Nucleus accumbens (tissue), 56 donors: ENCODE measurements at places on chromosomes 5 and 9.
A peak's percentile ranks its signal among the peaks of the same experiment; 100 is the strongest.

DNA sequence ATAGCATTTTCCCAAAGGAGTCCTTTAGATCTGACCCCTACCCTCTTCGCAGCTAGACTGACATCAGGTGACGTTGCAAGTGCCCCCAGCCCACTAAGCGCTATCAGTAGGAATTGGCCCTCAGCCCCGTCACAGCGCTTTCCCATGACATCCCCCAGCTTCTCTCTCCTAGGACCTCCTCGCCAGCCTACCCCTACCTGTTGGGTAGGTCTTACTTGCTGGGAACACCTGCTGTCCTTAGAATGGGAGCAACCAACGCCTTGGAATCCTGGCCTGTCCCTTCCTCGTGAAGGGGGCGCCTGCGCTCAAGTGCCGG is 584 bp upstream of the PIP5K1B start:
- DNase-seq: no peak

- DNase-seq: no peak
Measured at GRCh38 chr9:1535599-1535998, 479.5 kb upstream of the SMARCA2 start.

- no peak for DNase-seq
Measured at GRCh38 chr5:107735558-107735957, 64.8 kb upstream of the EFNA5 start.

GRCh38 chr5:143206196-143207053 is 197.1 kb downstream of the NR3C1 start:
- DNase-seq: no peak

GRCh38 chr5:134614450-134615085 is 18.1 kb downstream of the SAR1B start:
- no peak for DNase-seq

GRCh38 chr5:15374886-15375285 is 125.1 kb upstream of the FBXL7 start:
- DNase-seq: no peak

- DNase-seq: no peak
Measured at GRCh38 chr9:129886226-129887174, 51.2 kb downstream of the USP20 start.

GRCh38 chr9:86405926-86406325 is 51.7 kb upstream of the TUT7 start:
- DNase-seq: no peak

DNA sequence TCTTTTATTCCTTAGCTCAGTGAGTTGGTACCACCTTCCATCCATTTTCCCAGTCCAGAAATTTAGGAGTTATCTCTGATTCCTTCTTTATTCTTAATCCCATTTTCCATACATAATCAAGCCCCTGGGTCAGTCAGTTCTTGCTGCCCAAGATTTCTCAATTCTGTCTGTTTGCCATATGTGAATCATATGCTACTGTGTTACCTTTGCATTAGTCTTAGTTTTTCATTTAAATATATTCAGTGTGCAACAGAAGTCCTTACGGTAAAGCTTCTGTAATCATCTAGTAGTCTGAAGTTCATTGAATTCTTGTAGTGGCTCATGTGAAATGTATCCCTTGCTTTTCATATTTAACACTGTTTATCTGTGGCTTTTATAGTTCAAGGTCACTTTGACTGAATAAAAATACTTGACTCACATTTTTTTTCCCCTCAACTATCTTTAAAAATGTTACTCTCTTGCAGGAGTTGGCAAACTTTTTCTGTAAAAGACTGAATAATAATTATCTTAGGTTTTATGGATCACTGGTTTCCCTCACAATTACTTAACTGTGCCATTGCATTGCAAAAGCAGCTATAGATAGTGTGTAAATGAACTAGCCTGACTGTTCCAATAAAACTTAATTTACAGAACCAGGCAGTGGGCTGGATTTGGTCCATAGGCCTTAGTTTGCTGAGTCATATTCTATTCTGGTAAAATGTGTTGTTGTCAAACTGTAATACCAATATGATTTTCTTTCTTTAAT is 6.9 kb downstream of the KIAA1958 start:
- DNase-seq: no peak

DNA sequence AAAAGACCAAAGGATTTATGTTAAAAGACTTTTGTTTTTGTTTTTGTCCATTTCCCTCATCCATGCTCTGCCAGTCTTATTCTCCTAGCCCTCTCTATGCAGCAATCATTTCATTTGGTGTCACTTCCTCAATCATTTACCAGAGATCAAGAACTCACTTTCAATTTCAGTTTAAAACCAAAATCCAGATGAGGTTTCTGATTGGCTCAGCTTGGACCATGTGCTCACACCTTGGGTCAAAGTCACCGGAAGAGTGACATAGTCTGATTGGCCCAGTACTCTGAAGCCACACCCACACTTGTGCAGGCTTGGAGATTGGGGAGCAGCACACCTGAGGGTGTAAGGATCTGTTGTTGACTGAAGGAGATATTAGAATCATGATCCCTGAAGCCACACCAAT is 79.6 kb downstream of the TLR4 start:
- no peak for DNase-seq

GRCh38 chr9:5186416-5187169 is 1.2 kb upstream of the INSL6 start:
- DNase-seq: no peak

DNA sequence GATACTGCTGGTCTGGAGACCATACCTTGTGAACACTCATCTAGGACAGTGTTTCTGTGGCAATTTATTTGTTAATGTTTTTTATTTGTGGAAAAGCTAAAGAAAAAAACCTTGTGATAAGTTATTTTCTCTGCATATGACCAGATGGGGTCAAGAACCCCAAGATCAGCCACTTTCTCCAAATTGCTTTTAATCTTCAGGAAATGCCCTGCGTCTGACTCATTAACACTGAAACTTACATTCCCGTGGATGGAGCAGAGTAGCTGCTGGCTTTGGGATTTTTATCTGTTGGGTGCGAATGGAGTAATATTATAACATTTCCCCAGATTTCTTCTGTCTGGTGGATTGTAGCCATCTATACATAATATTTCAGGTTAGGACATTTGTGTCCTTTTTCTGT is 444.5 kb downstream of the SH3GL2 start:
- DNase-seq: no peak

DNA sequence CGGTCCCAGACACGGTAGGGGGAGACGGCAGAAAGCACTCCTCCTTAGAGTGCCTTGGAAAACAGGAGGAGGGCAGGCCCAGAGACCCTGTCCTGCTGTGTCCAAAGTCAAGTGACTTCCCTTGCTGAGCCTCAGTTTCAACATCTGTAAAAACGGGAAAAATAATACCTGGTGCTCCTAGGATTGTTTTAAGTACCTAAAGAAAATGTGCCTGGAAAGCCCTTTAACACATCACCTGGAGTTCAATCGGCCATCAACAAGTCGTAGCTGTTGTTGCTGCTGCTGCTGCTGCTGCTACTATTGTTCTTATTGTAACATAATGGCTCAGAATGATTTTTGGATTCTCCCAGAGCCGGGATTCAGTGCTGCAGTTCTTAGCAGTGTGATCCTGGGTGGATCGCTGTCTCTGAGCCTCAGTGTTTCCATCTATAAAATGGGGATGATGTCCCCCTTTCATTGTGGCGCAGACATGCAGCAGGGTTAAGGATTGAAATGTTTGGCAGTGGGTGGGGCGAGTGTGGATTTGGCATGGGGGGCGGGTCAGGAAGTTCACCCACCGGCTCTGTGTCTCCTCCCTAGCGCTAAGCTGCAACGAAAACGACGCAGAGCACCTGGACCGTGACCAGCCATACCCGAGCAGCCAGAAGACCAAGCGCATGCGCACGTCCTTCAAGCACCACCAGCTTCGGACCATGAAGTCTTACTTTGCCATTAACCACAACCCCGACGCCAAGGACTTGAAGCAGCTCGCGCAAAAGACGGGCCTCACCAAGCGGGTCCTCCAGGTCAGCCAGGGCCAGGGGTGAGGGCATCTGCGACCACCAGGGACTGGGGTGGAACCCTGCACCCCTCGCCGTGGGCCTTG is 9.2 kb downstream of the LHX2 start:
- no peak for DNase-seq

DNA sequence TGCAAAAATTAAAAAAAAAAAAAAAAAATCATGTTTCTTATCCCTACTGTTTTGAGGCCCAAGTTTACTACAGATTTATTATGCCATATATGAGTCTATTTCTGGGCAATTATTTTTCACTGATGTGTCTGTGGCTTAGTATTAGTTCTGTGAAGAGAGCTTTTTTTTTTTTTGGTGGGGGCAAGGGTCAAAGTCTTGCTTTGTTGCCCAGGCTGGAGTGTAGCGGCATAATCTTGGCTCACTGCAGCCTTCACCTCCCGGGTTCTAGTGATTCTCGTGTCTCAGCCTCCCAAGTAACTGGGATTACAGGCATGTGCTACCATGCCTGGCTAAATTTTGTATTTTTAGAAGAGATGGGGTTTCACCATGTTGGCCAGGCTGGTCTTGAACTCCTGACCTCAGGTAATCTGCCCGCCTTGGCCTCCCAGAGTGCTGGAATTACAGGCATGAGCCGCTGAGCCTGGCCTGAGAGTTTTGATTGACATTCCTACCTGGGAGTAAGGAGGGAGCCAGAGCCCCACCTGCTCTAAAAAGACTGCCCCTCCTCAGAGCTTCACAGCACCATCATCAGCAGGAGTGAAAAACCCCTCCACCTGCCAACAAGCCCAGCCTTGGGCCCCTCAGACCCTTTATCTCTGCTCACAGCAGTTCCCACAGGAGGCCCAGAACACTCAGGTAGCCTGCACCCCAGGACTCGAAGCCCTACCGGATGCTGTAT is 36.1 kb upstream of the JADE2 start:
- no peak for DNase-seq

- peak; percentile 34 for DNase-seq
Measured at GRCh38 chr5:14685757-14686156, 21.2 kb downstream of the OTULIN start.

GRCh38 chr5:127260686-127261085 is 29.9 kb upstream of the MEGF10 start:
- no peak for DNase-seq

DNA sequence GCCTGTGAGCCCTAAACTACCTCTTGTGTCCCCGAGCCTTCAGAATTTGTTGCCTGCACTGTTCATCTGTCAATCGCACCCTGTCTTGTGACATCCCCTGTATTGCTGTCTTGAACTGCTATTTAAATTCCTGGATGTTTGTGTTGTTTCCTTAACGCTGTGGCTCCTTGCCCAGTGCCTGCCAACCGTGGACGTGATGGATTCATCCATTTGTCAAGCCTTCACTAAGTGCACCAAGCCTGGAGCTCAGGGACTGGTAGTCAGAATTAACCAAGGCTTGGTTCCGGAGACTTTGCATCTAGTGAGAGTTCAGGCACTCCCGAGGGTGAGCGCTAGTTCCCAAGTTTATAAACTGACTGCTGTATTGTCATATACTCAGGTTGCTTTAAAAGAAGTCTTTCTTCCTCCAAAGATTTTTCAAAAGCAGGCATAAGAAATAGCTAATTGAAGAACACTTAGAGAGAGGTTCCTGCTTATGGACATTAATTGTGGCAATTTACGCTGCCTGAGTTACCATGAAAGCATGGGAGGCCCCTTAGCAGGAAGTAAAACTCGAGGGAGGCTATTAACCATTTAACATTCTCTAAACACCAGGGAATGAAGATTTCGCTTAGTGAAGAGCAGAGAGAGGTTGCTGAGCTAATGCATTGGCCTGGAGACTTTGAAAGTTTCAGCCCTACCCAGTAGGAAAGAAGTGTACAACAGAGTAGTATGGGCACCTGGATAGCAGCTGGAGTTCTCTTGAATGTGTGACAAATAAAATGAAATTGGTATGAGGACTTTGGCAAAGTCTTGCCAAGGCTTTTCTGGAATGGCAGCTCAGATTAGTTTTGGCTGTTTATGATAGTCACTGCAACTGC is 29.0 kb downstream of the RGS3 start:
- DNase-seq: no peak

- no peak for DNase-seq
Measured at GRCh38 chr9:135530146-135530545, 8.9 kb downstream of the LCN1 start.

DNA sequence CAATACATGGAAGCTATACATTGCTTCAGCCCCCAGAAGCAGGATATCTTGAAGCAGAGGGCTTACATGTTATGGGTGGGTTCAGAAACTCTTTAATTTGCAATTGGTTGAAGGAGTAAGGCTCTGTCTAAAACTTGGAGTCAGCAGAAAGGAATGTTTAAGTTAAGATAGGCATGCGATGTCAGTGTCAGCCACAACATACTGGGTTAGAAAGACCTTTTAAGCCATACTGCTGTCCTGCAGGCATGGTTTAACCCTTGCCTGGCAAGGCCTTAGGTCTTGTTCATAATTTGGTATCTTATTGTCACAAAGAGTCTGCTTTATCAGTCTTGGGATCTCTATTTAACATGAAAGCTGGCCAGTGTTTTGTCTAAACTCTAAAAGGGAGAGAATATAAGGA is 1619.6 kb upstream of the WWC1 start:
- no peak for DNase-seq

DNA sequence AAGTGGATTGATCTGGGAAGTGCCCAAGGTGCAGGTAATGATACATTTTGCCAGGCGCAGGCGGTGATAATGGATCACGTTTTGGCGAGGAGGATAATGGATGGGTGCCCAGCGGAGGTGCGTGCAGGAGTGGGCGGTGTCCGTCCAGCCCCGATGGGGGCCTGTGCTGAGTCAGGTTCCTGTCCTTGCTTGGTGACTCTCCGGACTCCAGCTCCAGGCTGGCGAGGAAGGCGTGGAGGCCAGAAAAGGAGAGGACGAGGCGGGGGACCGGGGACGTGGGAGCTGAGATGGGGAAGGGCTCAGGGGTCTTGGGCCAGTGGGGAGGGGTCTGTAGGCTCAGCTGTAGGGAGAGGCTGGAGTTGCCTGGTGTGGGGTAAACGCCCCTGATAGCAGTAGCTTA is 268.3 kb downstream of the PBX3 start:
- DNase-seq: no peak

DNA sequence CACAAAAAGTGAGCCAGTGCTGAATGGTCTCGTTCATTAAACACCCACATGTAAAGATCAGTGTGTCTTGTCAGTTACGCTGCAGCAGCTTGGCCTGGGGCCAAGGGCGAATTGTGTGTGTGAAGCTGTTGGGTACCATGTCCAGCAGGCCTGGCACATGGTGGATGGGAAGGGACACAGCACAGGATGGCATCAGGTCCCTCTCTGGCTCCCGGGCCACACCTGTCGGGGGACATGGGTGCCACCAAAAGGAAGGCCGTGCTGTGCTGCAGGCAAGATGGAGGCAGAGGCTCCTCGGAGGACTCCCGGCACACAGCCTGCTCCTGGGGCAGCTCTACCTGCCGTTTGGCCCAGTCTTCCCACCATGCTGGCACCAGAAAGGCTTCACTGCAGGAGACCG is 32.0 kb downstream of the NKD2 start:
- no peak for DNase-seq

- no peak for DNase-seq
Measured at GRCh38 chr9:130406278-130406895, 38.4 kb upstream of the ASS1 start.

DNA sequence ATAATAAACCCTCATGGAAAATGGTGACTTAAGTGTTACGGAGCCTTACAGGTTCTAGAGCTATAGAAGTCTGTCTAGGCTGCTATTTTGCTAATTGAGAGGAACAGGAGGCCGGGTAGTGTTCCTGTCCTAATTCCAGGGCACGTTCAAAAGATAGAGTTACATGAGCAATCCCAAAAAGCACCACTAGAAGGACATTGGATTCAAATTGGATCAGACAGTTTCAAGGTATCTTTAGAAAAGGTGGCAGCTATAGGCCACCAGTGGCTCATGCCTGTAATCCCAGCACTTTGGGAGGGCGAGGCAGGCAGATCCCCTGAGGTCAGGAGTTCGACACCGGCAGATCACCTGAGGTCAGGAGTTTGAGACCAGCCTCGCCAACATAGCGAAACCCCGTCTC is 458.8 kb downstream of the TMEM232 start:
- no peak for DNase-seq
